Stimulated activated CD8-positive, alpha-beta memory T cell treated with anti-CD3 and anti-CD28 coated beads, Interleukin-12 subunit alpha, Interleukin-12 subunit beta, amount 100 ng/mL, for 1 hour (primary cell): ENCODE measurements at places on chromosomes 3 and 15.
A peak's percentile ranks its signal among the peaks of the same experiment; 100 is the strongest.

DNA sequence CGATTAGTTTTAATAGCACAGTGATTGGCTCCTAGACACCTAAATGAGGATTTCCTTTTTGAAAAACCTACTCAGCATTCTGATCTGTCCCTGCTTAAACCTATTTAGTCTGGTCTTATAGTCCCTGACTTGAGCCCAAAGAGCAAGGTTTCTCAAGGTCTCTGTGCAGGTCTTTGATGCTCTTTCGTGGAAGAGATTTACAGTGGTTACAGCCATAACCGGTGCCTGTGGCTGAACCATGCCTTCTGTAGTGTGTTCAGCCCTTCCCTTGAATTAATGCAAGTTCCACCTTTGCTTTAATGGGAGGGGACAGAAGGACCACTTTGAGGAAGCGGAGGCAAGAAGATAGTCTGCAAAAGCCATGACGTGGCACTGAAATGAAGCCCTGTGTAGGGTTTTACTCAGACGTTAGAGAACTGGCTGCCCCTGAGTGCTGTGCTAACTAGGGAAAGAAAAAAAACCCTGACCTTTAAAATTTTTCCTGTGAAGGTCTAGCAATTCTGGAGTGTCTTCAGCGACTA, 43.0 kb downstream of the ZBTB38 start:
- DNase-seq, result no peak

- DNase-seq, result no peak
Measured at GRCh38 chr3:125202197-125202596, 10.4 kb downstream of the SLC12A8 start.

DNA sequence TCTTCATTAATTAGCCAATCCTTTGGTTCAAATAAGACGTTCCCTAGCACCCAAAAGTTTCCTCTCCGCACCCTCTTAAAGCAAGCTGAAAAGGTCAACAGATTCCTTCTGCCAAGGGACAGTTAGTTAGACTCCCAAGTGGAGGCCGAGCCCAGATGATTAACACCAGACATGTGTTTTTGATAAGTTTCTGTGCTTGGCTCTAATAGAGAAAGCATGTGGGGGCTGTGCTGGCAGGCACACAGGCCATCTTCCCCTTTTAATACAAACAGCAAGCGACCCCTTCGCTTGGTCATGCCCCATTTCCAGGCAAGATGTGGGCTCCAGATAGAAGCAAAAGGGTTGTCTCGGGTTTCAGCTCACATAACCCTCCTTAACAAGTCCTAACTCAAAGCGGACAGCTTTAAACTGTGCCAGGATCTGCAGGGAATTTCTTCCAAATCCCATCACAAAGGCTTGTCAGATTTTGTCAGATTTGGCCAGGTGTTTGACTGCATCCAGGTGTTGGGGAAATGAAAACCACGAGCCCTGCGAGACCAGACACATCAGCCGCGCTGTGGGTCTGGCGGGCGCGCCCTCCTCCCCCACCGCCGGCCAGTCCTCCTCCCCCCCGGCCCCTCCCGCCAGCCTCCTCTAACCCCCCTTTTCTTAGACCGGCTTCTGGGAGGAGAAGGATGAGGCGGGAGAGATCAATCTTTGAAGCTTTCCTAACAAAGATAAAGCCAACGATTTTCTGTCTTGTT, 3.3 kb downstream of the HES1 start:
- DNase-seq, result no peak

GRCh38 chr3:130688015-130688688, 58.5 kb downstream of the PIK3R4 start:
- no peak for DNase-seq

- no peak for DNase-seq
Measured at GRCh38 chr3:115588201-115589115, 34.9 kb upstream of the GAP43 start.

DNA sequence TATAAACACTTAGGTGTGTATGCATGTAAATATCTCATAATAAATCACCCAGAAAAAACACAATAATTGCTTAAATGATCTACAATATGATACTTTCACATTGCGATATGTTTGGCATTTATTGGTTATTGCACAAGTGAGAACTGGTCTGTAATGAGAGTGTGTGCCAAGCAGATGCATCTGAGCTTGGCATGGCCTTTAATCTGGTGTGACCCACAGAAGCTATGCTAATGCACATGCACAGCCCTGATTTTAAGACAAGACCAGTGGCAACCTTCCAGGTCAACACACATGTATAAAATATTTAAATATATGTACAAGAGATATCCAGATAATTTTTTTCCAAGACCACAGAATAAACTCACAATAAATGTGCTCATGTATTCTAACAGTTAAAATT, 42.7 kb downstream of the C2CD4A start:
- DNase-seq, result no peak

GRCh38 chr15:39283531-39283930, 297.3 kb upstream of the THBS1 start:
- no peak for DNase-seq

DNA sequence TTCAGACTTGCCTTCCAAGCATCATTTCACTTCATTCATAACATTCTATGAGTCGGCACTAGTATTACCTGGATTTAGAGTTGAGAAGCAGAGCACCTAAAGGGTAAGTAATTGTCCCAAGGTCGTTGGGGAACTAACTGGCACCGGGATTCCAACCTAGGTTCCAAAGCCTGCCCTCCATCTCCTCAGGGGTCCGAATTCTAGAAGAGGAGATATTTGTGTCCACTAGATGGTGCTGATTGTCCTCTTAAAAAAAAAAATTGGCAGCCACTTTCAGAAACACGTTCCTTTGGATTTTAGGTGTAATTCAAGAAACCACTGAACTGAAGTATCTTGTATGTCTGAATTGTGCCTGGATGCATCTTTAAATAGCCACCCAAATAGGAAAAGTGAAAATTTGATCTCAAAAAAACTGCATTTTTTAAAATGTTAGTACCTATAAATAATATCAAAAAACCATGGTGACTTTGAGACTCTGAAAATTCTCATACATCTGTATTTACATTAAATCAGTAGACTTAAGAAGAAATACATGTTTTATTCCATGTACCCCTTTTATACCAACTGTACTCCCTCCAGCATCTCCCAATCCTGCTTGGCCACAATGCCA, 3.9 kb upstream of the FSIP1 start:
- no peak for DNase-seq

DNA sequence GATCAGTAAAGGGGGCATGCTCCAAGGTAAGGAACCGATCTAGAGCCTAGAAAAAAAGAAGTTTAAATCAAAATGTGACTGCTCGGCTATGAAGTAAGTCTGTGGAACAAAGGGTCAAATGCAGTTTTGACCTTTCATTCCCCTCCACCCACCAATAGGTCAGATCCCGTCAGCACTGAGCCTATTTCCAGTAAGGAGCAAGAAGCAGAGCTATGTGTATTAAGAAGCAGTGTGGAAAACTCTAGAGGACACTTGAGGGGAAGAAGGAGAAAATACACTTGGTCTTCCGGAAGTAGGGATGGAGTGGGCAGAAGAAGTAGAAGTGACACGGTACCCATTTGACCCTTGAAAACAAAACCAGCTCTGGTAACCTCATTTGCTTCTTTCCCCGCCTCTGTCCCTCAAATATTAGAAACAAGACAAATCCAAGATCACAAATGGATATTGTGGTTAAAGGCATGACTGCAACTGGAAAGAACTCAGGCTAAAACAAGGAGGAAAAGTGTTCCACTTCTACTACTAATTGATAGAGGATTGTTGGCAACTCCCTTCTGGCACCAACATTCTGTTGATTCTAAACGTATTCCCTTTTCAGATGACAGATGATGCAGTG, 888.3 kb upstream of the NR2F2 start:
- no peak for DNase-seq

- no peak for DNase-seq
Measured at GRCh38 chr3:181933052-181933618, 221.4 kb downstream of the SOX2 start.

GRCh38 chr15:65918357-65918920, 49.1 kb downstream of the RAB11A start:
- no peak for DNase-seq

GRCh38 chr15:50881121-50882048, 27.1 kb upstream of the AP4E1 start:
- DNase-seq, result no peak

GRCh38 chr3:193489949-193490348, 64.7 kb downstream of the ATP13A4 start:
- DNase-seq, result no peak

DNA sequence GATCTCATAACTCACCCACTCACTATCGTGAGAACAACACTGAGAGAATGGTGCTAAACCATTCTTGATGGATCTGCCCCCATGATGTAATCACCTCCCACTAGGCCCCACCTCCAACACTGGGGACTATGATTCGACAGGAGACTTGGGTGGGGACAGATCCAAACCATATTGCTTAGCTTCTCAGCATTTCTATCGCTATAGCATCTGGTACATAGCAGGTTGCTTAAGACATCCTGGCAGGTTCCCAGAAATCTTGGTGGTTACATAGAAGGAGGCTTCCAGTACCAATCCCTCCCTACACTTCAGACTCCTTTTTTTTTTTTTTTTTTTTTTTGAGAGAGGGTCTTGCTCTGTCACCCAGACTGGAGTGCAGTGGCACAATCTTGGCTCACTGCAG, 487.8 kb downstream of the EDEM1 start:
- DNase-seq, result no peak

- DNase-seq, result peak; percentile 54
Measured at GRCh38 chr3:194485881-194486539, 792 bp downstream of the ATP13A3 start.

DNA sequence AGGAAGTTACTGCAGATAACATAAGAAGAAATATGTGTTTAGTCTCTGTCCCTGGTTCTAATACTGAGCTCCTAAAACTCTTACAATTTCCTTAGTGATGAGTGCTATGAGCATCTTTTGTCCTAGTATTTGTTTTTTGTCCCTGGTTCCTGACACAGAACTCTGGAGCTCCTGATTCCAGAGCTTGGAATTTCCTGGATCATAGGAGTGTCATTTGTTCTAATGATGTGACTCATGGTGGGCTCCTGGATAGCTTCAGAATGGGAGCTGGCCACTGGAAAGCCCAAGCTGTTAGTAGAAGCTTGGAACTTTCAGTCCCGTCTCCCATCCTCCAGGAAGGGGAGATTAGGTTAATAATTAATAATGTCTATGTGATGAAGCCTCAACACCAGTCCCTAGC, 98.2 kb downstream of the CNTN6 start:
- DNase-seq, result no peak

DNA sequence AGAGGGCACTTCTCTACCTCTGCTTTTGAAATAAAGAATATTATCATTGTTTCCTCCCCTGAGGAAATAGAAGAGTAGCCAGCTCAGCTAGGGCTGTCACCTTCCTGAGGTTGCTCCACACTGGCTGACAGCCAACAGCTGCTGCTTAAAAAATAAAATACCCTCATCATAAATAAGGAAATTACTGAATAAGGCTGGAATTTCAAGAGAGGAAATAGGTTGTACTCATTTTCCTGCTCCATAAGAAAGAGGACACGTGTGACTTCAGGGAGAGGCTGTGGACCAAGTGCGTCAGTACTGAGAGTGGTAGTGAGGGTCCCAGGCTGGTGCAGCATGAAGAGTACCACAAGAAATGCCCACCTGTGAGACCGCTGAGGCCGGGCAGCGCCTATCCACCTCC, 8.1 kb upstream of the C2CD4B start:
- DNase-seq, result no peak

DNA sequence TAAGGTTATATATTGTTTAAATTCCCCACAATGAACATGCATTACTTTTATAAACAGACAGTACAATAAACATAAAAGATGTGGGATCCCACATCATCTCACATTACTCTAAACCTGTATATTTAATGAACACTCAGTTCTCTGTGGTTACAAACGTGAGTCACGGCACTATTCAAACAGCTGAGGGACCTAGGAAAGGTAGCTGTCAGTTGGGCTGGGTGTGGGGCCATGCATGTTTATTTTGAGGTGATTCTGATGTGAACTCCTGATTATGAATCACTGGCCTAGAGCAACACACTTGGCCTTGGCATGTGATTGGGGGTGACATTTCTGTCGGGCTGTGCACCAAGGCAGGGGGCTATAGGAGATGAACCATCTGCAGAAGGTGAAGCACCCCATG, 147.6 kb upstream of the HACD2 start:
- no peak for DNase-seq

GRCh38 chr15:93980261-93980911, 251.0 kb upstream of the MCTP2 start:
- DNase-seq, result no peak

- no peak for DNase-seq
Measured at GRCh38 chr3:161069511-161070251, 35.5 kb downstream of the B3GALNT1 start.

- DNase-seq, result no peak
Measured at GRCh38 chr3:186143250-186143649, 34.4 kb upstream of the ETV5 start.

DNA sequence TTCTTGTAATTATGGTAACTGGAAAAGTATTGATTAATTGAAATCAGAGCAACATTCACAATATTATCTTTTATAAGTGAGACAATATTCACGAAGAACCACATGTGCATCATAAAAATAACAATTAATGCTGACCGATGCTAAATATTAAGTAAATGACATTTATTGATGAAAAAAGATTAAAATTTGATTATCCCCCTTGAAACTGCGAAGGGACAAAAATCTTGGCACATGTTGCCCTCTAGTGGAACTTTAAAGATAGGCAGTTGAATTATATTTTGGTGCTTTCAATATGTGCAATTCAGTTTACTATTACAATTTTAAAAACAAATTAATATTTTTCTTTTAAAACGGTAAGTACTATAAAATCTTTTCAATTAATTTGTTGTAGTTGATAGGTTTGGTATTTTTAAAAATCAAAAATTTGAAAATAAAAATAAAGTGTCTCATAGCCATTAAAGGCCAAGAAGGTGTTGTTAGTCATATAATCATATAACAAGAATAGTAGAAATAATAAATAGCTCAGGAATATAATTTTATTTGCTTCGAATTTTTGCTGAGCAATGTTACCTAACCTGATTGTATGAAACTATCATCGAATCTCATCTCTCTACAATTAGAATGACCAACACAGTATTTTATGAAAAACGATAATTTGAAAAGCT, 270.2 kb downstream of the ROBO1 start:
- no peak for DNase-seq

- no peak for DNase-seq
Measured at GRCh38 chr3:138492980-138493675, 58.7 kb downstream of the ESYT3 start.

DNA sequence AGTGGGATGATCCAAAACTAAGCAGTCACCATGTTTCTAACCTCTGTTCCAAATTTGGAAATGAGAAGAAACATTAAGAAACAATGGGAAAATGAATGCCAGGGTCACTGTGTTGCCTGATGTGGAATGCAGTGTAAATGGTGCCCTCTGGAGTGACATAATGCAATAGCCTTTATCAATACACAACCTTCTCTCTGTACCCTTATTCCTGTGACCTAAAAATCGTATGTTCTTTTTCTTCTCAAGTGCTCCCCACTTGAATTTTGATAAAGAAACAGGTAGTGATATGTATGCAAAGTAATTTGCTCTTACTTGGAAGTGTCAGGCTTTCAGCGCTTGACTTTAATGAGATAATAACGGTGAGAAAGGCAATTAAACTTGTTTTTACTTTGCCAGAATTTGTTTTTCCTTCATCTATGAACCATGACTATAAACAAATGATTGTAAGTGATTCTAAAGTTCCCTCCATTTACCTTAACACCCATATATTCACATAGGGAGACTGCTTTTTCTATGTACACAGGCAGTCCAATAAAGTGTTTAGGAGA, 145.8 kb upstream of the THRB start:
- DNase-seq, result no peak
